ENCODE measurements at places on chromosomes 4 and X.

- no peak for DNase-seq
These were observed 105.7 kb downstream of the CEP44 start for GRCh38 chr4:174389439-174389838.

DNA sequence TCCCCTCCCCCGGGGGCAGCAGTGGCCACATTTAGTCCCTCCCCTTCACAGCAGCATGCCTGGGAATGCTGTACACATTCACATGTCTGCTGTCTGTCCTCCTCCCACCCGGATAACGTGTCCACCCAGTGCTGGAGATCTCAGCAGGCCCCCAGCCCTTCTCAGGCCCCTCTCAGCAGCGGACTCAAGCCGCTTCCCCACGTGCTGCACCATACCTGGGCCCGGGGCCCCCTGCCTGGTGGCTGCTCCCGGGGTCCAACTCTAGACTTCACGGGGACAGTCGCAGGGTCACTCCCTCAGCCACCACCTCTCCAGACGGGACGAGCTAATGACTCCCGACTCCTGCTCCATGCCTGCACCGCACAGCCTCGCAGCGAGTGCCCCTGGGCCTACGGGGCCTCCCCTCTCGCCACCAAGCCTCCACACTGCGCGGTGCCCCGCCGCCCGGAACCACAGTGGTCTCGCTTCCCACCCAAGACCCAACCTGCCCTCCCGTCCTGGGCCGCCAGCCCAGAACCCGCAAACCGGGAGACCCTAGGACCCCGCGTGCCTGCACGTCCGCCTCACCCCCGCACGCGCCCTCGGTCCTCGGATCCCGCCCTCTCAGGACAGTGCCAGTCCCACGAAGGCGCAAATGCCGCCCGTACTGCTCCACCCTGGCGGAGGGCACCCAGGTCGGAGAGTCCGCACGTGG, 1.3 kb upstream of the PCGF3 start:
- DNase-seq: no peak

DNA sequence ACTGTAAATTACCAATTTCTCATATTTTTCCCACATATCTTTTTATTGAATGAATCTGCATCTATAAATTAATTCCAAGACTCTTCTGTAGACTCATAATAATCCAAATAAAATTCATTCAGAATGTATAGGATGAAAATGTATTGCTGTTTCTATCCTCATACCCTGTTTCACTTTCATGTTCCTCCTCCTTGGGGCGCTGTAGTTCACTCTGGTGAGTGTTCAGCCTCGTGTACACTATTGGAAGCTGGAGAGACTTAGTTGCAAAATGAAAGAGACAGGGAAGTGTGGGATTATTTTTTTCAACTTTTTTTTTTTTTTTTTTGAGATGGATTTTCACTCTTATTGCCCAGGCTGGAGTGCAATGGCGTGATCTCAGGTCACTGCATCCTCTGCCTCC, 296.1 kb downstream of the TLL1 start:
- no peak for DNase-seq

- peak; percentile 73 for DNase-seq
These were observed 563.9 kb downstream of the GRXCR1 start for GRCh38 chr4:43456383-43456782.

DNA sequence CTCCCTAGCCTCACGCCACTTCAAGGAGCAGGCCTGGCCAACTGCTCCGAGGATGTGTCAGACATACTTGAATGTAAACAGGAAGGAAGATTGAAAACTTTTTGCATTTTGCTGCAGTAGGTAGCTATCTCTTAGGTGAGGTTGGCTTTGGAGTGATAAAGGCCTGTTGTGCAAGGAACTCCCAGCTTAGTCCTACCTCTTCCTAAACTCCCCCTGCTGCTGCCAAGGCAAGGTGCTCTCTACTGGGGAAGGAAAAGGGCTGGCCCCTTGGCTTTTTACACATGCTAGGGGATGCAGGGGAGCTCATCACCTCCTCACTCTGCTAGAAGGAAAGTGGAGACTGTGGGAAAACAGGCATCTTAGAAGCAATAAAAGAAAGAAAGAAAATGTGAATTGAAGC, 10.7 kb upstream of the BRS3 start:
- DNase-seq: no peak

DNA sequence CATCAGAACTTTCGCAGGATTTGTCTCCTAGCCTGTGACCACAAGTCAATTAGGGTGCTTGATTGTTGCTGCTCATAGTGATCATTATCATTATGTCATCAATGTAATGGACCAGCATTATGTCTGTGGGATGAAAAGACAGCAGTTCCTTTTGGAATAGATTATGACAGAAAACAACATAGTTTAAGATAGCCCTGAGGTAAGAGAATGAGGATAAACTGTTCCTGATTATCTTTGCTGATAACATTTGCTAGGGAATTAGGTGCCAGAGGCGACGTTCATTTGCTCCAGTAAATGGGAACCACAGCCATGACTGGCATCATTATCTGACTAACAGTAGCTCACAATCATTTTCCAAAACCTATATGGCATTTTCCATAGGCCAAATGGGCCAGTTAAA, 12.7 kb upstream of the THOC2 start:
- DNase-seq: no peak
